ENCODE measurements at places on chromosomes 4 and X.

DNA sequence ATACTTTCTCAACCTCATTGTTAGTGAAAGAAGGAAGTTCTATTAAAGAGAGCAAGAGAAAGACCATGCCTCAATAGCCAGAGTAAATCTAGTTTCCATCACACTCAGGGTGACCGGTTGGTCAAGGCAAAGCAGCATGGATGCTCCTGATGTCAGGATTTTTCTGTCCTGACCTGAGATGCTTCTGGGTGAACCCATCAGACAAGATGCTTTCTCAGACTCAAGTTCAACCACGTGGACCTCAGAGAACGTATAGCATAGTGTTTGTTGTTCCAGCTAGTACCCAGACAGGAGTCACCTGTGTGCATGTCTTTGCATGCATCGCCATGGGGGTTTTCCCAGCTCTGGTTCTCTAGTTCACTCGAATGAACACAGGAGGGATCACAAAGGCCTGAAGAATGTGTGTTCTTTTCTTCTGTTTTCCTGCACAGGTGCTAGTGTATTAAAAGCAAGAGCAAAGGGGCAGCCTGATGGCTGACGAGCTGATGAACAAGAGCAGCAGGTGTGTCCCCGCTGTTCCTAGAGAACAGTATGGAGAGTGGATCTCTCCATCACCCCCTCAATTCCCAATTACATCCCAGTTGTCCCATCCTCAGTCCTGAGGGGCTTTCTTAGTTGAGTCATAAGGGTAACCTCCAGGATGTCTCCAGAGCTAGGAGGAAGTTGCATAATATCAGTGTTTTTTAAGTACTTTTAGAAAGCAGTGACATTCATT is 110.5 kb upstream of the ENPP6 start:
- DNase-seq, result no peak

GRCh38 chrX:151796576-151796975 is 62.0 kb downstream of the CNGA2 start:
- DNase-seq, result no peak

DNA sequence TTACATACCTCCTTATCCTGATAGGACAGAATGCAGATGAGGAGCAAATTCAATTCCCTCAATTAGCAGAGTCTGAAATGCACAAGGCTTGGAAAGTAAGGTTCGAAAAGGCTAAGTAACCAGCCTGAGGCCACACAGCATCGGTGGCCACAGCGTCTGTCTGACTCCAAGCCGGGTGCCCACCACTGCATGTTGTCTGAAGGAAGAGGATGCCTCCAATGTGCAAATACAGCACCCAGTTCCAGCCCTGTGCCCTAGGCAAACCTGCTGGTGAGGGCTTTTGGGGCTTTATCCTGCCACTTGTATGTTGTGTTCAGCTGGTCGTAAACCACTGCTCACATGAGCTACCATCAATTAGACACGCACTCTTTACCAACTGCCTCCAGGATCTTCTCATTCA is 48.6 kb upstream of the PPP2R2C start:
- no peak for DNase-seq

GRCh38 chrX:38368774-38369173 is 16.4 kb downstream of the OTC start:
- no peak for DNase-seq

DNA sequence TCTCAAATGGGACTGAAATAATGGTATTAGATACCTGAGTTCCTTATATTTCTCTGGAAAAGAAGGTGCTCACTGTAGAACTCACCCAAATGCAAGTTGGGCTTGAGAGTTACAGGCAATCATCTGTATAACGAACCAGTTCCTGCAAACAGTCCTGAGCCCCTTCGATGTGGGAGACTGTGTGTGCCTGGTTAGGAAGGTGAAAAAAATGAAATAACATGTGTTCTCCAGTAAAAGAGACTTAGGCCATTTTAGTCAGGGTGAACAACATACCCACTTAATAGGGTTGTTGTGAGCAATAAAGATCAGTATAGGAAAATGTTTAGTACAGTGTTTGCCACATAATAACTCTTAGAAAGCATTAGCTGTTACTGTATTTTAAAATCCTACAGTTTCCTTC is 23.4 kb downstream of the STIM2 start:
- no peak for DNase-seq

DNA sequence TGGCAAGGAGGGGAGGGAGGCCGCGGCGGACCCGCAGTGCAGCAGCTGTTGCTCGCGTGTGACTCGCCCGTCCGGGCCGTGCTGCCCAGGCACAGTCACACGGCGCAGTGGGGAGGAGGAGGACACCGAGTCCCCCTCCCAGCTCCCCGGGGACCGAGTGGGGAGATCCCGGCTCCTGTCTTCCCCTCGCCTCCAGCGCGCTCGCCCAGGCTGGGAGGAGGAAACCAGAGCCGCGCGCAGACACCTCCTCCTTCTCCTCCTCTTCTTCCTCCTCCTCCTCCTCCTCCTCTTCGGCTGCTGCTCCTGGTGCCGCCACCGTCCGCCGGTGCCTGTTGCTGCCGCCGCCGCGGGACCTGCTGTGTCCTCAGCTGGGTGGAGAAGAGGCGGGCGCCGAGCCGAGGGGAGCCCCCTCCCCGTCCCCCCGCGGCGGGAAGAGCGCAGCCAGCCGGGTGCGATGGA is at the start of gene TBC1D1:
Gene TBC1D1 (plus strand): TSS at position 284 of the 459 bp plus-strand sequence. CDS start 11,012 bp downstream, outside the sequence.
- DNase-seq, result peak; percentile 4

- DNase-seq, result no peak
These were observed 175.6 kb upstream of the ARX start for GRCh38 chrX:25191403-25191802.

- no peak for DNase-seq
These were observed 329.1 kb downstream of the FBXW7 start for GRCh38 chr4:152206646-152207377.

GRCh38 chrX:118239178-118239870 is 106.6 kb upstream of the WDR44 start:
- DNase-seq, result no peak

DNA sequence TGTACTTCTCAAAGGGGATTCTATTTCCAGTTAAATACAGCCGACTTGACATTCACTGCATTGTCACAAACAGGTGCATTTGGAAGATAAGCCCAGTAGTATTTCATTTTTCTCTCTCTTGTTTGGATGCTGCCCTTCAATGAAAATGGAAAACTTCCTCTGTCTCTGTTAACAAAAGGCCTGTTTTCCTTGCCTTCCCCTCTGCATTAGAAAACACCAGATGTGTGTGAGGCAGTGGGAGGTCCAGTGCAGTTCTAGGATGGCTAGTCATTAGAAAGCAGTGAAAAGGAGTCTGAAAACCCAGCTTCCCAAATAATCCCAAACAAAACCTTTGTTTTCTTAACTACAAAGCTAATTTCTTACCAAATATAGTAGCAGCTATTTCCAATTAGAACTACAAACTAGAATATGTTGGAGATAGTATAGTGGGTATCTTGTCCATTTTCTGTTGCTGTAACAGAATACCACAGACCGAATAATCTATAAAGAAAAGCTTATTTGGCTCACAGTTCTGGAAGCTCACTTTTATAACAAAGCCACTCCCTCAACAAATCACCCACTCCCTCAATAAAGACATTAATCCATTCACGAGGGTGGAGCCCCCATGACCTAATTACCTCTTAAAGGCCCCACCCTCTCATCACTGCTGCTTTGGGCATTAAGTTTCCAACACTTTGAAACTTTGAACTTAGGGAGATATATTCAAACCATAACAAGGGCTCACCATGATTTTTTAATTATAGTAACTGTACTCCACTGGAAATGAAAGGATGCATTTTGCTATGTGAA is 452.1 kb upstream of the RPS6KA3 start:
- DNase-seq, result no peak

GRCh38 chr4:3681191-3681590 is 85.0 kb upstream of the ADRA2C start:
- DNase-seq, result no peak

GRCh38 chr4:101972791-101973190 is 182.3 kb downstream of the BANK1 start:
- no peak for DNase-seq
